ENCODE measurements at places on chromosomes 3 and 15.
A peak's percentile ranks its signal among the peaks of the same experiment; 100 is the strongest.

GRCh38 chr3:39468108-39468436 is 592 bp downstream of the MOBP start:
- DNase-seq = no peak

DNA sequence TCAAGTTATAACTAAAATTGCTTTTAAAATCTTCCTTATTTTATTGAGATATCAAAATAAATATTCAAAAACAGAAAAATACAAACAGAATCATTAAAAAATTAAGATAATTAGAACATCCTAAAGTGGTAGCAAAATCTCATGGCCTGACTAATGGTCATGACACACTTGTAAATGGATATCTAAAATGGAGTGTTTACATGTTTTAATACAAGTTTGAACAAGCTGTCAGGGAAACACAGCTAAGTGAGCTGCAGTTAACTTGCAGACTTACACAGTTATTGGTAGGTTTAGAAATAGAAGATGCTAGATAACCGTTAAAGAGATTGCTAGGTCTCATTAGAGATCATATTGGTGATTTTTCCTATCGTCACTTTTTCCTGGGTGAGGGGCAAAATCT is 242.3 kb downstream of the LPP start:
- no peak for DNase-seq

DNA sequence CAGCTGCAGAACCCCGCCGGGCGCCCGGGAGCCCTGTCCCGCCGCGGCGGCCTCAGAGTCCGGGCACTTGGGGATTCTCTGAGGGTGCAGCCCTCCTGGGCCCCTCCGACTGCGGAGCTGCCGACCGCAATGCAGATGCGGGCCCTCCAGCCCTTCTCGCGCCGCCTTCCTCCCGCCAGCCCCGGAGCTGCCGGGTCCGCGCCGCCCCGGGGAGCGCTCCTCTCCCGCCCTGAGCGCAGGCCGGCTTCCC is 320 bp upstream of the ACAN start:
- DNase-seq = no peak

DNA sequence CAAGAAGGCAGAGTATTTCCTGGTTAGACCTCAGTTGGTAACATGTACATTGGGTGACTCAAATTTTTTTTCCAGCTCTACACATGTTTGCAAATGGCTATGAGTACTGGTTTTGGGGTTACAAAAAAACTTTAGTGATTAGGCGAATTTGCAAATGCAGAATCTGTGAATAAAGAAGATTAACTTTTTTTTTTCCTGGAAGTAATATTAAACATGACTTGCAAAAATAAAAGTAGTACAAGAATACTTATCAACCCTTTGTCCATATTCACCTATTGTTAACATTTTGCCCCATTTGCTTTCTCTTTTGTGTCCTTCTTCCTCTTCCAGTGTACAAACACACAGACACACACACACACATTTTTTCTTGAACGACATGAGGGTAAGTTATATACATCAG is 47.6 kb upstream of the RYK start:
- DNase-seq = no peak

DNA sequence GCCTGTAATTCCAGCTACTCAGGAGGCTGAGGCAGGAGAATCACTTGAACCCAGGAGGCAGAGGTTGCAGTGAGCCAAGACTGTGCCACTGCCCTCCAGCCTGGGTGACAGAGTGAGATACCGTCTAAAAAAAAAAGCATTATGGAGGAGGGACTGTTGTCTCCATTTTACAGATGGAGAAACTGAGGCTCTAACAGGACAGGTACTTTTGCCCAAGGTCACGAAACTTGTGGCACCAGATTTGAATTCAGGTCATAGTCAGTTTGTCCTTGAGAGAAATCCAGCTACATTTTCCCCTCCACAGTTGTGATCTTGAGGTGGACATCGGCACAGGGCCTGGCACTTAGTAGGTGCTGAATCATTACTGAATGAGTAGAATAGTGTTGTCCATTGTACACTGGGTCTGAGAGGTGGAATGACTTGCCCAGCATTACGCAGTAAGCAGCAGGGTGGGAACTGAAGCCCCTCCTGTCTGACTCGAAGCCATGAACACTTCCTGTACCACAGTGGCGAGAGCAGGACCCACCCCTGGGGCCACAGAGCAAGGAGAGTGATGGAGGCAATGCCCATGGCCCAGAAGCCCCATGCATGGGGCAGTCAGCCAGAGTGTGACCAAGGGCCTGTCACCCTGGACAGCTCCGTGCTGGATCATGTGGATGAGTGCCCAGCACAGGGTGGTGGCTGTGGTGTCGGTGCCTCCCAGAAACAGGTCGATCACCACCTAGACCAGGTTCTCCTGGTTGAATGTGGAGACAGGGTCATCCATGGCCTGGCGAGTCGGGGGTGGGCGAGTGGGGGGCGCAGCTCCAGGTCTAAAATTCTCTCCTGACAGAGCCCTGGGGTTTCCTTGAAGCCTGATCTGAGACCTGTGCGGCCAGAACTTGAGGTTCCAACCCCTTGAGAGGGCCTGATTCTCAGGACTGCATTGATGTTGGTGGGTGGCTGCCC is 20.4 kb upstream of the PARL start:
- DNase-seq = no peak

- no peak for DNase-seq
Measured at GRCh38 chr3:155697542-155697941, 47.3 kb downstream of the PLCH1 start.

DNA sequence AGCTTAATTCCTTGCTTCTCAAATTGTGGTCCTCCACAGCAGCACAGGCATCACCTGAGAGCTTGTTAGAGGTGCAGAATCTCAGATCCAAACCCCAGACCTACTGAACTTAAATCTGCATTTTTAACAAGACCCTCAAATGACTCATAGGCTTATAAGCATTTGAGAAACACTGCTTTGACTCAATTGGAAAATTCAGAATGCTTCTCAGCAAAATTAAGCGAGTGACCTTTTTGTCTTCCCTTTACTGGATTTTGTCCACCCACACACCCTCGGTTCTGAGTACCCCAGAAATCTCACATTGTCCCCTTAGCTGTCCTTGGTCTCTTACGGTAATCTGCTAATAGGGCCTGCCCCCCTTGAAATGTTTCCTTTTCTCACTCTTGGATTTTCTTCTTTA is 17.9 kb downstream of the CD80 start:
- DNase-seq = no peak

GRCh38 chr15:79674124-79674465 is 222.7 kb downstream of the MTHFS start:
- no peak for DNase-seq

DNA sequence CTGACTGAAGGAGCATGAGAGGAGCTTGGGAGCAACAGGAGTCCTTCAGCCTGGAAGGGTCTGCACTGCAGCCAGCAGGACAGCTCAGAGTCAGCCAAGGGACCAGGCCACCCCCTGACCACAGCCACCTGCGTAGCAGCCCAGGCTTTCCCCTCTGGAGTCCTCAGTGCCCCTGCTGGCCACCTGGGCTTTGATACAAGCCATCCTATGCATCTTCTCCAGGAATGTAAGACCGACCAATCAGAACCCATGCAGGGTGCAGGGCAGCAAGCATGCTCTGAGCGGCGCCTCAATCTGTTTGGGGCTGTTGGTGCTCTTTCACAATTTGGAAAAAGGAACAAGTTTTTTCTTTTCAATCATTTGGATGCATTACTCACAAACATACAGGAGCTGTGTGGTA is 52.0 kb downstream of the DZIP1L start:
- no peak for DNase-seq

DNA sequence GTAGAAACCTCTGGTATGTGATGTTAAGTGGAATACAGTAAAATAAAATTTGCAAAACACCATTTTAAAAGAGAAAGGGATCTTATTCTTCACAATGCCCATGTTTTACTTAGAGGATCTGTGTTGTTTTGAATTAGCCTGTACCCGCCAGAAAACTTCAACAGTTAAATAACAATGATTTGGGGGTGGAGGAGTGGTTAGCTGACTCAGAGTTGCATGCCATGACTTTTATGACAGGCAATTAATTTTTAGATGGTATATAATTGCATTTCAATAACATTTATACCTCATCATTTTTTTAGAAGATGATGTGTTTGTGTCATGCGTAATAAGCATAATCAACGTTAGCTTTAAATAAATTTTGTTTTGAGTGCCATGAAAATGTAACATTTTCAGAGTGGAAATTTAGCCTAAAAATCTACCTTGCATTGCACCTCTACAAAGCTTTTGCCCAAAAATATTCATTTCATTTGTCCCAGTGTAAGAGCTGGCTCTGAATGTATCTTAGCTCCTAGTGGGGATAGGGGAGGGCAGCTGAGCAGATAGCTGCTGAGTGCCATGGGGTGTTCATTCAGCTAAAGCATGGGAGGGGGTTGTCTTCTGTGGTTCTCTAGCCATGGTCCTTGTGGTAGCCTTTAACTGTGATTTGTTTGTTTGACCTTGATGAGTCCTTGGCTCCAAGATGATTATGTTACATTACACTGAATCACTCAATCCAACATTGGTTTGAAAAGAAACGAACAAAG is 379.8 kb downstream of the LPP start:
- DNase-seq = no peak

- DNase-seq = no peak
Measured at GRCh38 chr15:83914906-83915305, 261.0 kb downstream of the ADAMTSL3 start.

- DNase-seq = no peak
Measured at GRCh38 chr15:34275721-34276120, 50.9 kb downstream of the EMC4 start.

DNA sequence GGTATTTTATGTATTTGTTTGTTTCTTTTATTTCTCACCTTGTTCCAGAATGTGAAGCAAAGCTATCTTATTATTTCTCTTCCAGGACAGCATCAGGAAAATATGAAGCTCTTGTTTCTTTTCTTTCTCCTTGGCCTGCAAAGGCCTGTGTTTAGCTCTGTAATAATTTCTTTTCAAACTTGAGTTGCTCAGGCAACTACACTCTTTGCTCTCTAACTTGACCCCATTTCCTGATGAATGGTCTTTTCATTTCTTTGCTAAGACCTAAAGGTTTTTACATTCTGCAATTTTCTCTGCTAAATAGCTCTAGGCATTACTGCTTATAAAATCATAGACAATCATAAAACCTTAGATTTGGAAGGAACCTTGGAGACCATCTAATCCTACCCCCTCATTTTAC is 26.2 kb upstream of the ZNF770 start:
- DNase-seq = no peak

- no peak for DNase-seq
Measured at GRCh38 chr15:49085696-49086459, 39.6 kb upstream of the SECISBP2L start.

DNA sequence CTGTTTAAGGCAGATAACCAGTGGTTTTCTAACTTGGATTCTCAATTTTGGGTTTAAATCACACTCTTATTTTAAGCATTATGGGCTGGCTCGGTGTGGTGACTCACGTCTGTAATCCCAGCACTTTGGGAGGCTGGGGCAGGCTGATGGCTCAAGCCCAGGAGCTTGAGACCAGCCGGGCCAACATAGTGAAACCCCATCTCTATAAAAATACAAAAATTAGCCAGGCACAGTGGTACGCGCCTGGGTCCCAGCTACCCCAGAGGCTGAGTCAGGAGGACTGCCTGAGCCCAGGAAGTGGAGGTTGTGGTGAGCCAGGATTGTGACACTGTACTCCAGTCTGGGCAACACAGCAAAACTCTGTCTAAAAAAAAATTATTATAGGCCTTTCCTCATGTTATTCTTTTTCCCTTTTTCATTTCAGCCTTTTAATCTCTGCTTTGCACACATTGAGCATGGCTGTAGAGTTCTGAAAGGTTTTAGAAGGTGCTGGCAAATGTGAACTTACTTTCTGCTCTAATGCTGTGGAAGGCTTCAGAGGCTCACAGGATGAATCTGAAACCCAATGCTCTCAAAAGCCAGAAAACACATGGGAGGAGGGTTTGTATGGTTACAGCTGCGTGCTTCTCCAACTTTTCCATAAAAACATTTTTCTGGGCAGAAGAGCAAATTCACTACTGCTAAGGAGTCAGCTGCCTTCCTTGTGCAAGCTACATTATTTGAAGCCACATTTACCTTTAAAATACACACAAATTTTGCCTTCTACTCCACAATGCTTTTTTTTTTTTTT is 32.5 kb downstream of the CHAC1 start:
- no peak for DNase-seq

DNA sequence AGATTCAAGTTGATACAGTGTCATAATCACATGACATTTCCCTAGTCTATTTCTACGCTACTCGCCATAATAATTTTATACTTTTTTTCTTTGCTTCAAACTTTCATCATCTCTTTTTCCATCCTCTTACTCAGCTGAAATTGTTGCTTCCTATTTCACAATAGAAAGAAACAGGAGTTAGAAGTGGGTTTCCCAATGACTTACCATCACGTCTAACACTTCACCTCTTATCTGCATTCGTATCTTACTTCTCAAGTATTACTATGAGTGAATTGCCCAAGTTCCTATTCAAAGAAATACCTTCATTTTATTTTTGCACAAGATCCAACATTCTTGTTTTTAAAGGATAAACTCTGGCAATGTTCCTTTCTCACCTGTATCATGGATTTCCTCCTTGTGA is 1539.9 kb downstream of the SI start:
- DNase-seq = no peak

DNA sequence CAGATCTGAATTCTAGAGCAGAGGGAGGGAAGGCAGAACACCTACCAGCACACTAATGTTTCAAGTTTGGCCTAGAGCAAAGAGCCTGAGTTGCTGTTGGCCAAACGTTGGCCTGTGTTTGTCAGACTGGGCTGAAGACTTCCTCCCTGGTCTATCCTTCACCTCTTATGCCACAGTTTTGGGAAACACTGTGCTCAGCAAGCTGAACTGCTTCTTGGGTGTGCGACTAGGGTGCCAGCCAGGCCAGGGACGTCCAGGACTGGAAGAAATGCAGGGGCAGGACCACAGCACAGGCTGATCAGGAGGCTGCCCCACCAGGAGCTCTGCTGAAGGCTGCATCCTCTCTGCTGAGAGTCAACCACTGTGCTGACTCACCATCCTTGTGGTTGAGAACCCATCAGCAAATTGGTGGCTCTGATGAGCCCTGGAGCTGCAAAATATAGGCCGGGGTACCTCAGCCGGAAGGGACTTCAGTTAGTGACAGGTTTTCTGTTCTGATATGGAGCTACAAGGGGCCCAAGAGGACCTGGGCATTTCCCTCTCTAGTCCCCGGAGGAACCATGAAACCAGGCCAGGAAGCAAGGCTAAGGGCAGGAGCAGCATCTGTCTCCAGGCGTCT is 131.6 kb upstream of the RASGRP1 start:
- DNase-seq = peak; percentile 91

GRCh38 chr3:101351829-101352228 is 31.5 kb upstream of the IMPG2 start:
- no peak for DNase-seq

Measured in activated CD4-positive, alpha-beta T cell treated with anti-CD3 and anti-CD28 coated beads, Interleukin-2, Interleukin-6, amounts not matched to agents 100 ng/mL and 50 ng/mL, durations not matched to agents 16 hours and 8 hours (primary cell).